ENCODE measurements at places on chromosomes 5 and 9. TPM values are rescaled to one million over a fixed set of nuclear protein-coding genes. Genes with fewer than 3 reads are reported as not detected.

The PTPA gene
- polyA plus RNA-seq, result 54.1 TPM

GRCh38 chr5:145294331-145294730 is 540.8 kb downstream of the PRELID2 start:
- DNase-seq, result no peak

The GRXCR2 gene
- not detected for polyA plus RNA-seq

GRCh38 chr5:116137544-116138378 is 52.9 kb downstream of the COMMD10 start:
- no peak for DNase-seq

- peak; percentile 62 for DNase-seq
These were observed 169.2 kb downstream of the AUH start for GRCh38 chr9:91192381-91193086.

The SLC36A2 gene
- polyA plus RNA-seq, result 8.6 TPM

DNA sequence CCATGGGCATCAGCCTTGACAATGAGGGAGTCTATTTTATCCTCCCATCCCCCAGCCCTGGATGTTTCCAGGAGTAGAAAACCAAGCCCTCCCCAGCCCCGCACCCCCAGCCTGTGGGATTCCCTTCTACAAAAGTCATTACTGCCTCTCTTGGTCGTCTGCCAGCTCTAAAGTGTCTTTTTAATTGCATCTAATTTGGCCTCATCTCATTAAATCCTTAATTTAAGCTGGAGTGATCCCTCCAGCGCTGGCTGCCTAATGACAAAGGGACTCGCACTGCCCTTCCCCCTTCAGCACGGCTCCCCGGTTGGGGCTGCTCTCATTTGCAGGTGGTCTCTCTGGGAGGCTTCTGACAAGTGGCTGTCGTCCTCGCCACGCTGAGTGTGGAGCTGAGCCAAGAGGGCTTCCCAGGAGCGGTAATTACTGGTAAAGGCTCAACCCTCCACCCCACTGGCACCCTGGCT is 107.9 kb upstream of the ALDH1B1 start:
- no peak for DNase-seq

DNA sequence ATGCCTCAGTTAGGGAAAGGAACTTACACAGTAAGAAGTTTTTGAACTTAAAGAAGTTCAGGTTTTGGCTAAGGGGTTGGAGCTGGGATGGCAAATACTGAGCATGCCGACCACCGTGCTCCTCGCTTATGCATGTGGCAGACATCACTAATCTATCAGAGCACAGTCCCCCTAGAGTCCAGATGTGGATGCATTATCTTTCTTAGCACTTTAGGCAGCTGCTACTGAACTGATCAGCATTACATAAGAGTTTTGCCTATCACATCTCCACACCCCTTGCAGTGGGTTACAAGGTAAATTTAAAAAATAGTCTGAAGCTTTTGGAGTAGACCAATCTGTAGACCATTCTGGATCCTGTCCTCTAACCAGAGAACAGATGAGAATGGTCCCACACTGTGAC is 22.4 kb downstream of the MACIR start:
- no peak for DNase-seq

- no peak for DNase-seq
These were observed 168.4 kb upstream of the MAP1B start for GRCh38 chr5:71938895-71939294.

- no peak for DNase-seq
These were observed 62.0 kb upstream of the PHF24 start for GRCh38 chr9:34896112-34896511.

- no peak for DNase-seq
These were observed 39.4 kb downstream of the OSMR start for GRCh38 chr5:38885208-38885607.

DNA sequence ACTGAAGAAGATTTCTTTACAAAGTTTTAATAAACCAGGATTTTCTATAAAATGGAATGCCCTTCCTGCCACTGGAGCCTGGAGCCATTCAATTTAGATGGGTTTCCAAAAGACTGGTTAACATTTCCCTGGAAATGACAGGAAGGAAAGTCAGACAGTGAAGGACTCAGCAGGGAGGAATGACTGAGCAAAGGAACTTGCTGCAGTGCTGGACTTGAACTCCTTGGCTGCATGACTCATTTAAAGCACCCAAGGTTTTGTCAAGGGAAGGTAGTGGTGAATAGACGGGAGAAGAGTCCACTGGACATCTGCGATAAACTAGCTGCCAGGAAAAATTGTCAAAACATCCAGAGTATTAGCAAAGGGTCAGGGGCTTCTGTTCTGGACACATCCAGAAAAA is 163.8 kb upstream of the SLC28A3 start:
- DNase-seq, result no peak

- peak; percentile 64 for DNase-seq
These were observed at the start of gene NXNL2 for GRCh38 chr9:88534456-88535225. Gene NXNL2 (plus strand): TSS chr9:88535178. CDS start chr9:88535435, 257 bp downstream.

- no peak for DNase-seq
These were observed 34.4 kb downstream of the KCNT1 start for GRCh38 chr9:135736272-135736978.

The REEP2 gene
- polyA plus RNA-seq, result 1.5 TPM

The C9orf50 gene
- polyA plus RNA-seq, result not detected

DNA sequence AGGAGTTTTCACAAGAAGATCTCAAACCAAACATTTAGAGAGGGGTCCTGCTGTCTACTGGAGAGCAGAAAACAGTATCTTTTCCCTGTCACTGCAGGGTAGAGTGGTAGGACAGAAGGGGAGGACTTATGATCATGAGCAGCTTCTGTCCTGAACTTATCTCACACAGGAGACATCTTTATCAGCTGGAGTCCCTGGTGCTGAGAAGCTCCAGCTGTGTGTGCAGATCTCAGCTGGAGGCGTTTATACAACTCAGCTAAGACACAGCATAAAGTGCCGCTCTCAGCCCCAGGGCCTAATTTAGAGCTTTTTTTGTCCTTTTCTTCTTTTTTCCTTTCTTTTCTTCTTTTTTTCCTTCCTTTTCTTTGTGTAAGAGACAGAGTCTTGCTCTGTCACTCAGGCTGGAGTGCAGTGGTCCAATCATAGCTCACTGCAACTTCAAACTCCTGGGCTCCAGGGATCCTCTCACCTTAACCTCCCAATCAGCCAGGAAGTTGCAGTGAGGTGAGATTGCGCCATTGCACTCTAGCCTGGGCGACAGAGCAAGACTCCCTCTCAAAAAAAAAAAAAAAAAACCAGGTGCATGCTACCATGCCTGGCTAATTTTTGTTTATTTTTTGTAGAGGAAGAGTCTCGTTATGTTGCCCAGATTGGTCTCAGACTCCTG is 31.9 kb downstream of the CCDC125 start:
- DNase-seq, result no peak

DNA sequence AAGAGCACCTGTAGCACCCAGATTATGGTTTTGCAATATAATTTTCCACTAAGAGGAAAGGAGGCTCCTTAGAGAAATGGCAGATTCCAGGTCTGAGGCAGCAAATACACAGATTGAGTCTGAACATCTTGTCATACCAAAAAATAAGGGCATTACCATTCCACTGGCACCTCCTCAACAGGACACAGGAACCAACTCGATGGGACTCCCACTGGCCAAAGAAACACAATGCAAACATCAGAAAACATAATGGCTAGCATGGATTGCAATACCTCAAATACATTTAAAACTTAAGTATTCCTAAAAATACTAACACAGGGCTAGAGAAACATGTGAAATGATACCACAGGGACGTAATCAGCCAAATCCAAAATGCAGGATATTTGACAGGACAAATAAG is 12.4 kb upstream of the RANBP17 start:
- DNase-seq, result no peak

- no peak for DNase-seq
These were observed 28.3 kb downstream of the JAK2 start for GRCh38 chr9:5013374-5013773.

The DOCK8 gene
- 0.32 TPM for polyA plus RNA-seq

GRCh38 chr9:38224941-38225340 is 155.9 kb upstream of the SHB start:
- no peak for DNase-seq

DNA sequence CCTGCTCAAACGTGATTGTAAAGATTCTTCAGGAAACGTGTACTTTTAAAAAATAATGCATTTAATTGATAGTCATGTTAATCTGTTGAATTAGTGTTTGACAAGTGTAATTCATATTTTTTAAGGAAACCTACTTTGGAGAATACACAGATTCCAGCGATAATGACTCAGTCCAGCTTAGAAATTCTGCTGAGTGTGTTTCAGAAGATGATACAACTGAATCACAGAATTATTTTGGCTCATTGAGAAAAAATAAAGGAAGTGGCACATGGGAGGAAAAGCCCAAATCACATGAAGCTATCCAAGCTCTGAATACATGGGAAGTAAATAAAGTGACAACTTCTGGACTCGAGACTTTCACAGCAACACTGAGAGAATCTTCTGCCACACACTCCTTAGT is 37.8 kb downstream of the ICE1 start:
- DNase-seq, result no peak

The ELAVL2 gene
- polyA plus RNA-seq, result 0.04 TPM

The GABRP gene
- polyA plus RNA-seq, result 0.08 TPM

GRCh38 chr5:151470439-151470838 is 23.0 kb downstream of the SLC36A1 start:
- no peak for DNase-seq

GRCh38 chr5:3372289-3372688 is 223.3 kb upstream of the IRX1 start:
- DNase-seq, result no peak

The GTF3C4 gene
- 4.3 TPM for polyA plus RNA-seq

- no peak for DNase-seq
These were observed 67.6 kb downstream of the ANKHD1 start for GRCh38 chr5:140469259-140469658.

DNA sequence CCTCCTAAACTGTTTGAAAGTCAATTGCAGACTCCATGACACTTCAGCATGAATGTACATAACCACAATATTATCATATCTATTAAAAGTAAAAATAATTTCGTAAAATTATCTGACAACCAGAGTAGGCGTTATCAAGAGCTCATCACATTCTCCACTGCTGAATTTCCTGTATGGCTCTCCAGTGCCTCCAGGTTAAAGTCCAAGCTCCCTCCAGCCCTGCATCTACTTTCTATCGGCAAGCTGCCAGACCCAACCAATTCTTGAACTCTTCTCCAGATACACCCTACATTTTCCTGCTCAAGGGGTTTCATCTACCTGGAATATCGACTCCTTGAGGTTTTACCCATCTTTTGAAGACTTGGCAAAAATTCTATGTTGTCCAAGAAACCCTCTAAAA is 74.5 kb upstream of the TBC1D2 start:
- DNase-seq, result no peak

GRCh38 chr9:134423166-134423565 is 96.9 kb downstream of the RXRA start:
- DNase-seq, result no peak

GRCh38 chr5:157252711-157253465 is 13.0 kb upstream of the CYFIP2 start:
- no peak for DNase-seq

DNA sequence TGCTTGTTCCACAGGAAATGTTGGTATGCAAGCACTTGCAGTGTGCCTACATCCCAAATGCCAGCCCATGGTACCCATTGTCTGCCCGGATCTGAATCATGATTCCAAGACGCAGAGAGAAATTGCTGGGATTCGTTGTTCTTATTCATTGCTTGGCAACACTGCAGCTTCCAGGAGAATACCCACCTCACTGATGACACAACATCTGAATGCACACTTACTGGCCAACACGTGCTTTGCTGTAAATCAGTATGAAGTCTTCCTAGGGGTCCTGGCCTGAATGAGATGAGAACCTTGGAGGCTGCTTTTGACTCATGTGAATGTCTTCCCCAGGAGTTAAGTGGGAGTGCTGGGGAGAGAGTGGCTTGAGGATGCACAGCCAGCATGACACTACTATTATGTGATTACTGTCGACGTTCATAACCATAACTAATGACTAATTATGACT is 11.6 kb downstream of the SRD5A1 start:
- DNase-seq, result no peak

All from psoas muscle (tissue), 8 donors.